ENCODE measurements at places on chromosomes 6 and 20. TPM values are rescaled to one million over a fixed set of nuclear protein-coding genes. Genes with fewer than 3 reads are reported as not detected.

DNA sequence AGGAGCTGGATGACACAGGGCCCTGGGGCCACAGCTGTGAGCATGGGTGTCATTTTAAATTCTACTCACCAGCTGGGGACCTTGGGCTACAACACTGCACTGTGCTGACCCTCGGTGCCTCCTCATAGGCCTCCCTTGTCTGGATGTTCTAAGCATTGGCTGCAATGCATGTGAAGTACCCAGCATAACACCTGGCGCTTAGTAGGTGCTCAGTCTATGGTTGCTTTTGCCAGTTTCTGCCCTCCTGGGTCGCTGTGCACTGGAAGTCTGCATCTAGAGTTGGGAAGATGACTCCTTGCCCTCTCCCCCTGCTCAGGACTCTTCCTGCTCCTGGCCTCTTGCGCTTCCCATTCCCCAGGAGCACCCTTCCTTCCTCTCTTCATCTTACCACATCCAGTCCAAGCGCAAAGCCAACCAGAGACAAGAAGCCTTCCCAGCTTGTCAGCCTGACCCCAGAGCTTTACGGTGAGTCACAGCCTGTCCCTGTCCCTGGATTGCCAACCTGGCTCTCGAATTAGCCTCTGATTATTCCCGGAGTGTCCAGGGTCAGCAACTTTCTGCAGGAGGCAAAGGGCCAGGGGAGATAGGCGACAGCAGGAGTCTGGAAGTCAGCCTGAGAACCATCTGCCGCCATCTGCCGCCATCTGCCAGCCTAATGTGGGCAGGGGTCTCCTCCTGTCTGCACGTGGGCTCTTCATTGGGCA, 8.8 kb downstream of the SLC13A3 start:
- DNase-seq: no peak

DNA sequence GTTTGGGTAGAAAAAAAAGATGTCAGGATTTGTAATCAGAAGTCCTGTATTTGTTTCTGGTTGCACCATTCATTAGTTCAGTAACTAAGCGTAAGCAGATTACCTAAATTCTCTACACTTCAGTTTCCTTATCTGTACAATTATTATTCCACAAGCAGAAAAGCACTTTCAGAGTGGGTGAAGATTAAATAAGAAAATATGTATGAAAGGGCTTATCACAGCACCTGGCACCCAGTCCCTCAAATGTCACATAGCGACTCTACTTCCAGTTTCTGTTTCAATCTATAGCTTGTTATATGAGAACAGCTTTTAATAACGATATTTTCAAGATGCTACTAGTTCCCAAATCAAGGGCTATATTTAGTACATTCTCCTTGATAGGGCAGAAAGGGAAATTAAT, 31.4 kb downstream of the RGS17 start:
- no peak for DNase-seq

Gene SAMD5
- 24.0 TPM for total RNA-seq

Gene CST4
- total RNA-seq: not detected

GRCh38 chr6:15901141-15902115, 227.5 kb upstream of the MYLIP start:
- no peak for DNase-seq

DNA sequence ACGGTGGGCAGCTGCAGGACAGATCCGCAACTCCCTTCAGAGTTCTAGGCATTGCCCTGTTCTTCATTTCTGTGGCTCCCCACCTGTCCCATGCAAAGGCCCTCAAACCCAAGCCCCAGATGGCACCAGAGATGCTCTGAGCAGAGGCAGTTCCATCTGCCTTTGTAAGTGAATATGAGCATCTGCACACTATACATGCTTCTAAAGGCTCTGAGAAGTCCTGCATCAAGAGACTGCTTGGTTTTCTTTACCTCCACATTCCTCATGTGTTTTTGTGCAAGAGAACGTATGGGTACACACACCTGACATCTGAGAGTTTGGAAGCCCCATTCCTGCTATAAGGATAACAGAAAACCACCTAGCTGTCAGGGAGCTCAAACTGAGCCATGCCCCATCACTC, 14.4 kb upstream of the CST7 start:
- DNase-seq: no peak

Gene MYL9
- total RNA-seq: 31.0 TPM

Gene ADAM33
- total RNA-seq: 0.47 TPM

GRCh38 chr20:39259010-39259803, 297.1 kb downstream of the DHX35 start:
- DNase-seq: no peak

GRCh38 chr6:134097114-134097707, 44.8 kb upstream of the SLC2A12 start:
- peak; percentile 59 for DNase-seq

DNA sequence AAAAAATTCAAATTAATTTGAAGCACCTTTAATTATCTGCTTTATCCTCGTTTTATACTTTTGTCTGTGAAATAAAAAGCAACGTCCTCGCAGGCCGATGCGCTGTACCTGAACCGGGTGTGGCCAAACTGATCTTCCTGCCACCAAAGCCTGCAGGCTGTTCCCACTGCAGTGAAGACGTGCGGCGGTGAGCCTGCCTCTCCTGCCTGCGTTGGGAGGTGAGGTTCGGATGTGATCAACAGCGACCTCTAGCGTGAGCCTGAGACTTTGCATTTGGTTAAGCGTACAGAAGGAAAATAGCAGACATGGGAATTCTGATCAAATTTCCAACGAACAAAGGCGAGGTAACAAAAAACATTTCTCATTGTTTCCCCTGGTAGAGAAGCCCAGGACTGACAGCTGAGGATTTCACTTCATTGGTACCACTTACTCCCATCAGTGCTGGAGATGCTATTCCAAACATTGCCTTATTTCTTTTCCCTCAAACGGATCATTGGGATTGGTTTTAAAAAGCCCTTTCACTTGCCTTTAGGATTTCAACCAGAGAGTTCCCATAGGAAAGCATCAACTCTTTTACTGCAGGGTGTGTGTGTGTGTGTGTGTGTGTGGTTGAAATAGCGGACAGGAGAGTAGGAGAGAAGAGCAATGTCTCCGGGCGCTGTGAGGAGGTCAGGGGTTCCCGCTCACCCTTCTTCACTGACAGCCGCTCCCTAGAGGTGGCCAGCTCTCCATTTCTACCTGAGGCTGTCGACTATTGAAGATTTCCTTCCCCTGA, 56.6 kb upstream of the CCN6 start:
- DNase-seq: peak; percentile 65

Gene ACTL10
- total RNA-seq: 0.36 TPM

DNA sequence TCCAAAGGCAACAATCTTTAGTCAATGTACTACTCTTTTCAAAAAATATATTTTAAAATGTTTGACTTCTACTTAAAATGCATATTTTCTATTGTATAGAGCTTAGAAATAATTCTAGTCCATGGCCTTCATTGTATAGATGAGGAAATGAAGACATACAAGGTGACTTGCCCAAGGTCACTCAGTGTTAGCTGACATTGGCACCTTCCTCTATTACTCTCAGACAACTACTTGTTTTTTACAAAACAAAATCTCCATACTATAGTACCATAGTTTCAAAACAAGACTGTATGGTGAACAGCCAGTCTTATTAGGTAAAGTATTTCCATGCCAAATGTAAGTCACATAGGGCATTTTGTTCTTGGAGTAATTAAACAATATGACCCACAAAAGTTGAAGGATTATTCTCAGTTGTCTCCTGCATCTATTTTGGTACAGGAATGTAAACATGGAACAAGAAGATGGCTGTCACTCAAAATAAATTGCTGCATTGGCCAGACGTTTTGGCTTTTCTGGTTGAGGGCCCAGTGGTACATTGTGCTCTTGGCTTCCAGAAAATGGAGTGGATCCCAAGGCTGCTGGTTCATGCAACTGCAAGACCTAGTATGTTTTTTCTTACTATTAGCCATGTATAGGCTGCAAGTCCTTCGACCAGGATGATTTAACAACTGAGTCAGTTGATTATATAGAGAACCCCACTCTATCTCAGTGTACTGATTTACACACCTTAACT, 54.3 kb upstream of the NOX3 start:
- no peak for DNase-seq

DNA sequence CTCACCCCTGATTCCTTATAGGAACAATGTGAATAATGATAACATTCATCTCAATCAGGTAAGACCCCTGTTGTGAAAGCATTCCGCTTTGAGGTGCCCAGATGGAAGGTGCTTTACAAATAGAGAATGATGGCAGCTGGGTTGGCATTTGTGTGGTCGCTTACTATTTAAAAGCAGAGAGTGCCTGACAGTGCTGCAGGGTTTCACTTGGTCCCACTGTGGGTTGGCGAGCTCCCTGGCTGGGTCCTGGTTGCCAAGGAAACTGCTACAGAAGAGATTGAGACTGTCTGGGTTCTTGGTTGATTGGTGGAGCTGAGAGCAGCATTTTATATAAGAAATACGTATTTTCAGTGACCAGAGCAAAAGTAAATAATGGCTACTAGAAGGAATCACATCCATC, 207.2 kb upstream of the KCNQ5 start:
- no peak for DNase-seq

- no peak for DNase-seq
These were observed 5.6 kb upstream of the SLC17A9 start for GRCh38 chr20:62946918-62947317.

DNA sequence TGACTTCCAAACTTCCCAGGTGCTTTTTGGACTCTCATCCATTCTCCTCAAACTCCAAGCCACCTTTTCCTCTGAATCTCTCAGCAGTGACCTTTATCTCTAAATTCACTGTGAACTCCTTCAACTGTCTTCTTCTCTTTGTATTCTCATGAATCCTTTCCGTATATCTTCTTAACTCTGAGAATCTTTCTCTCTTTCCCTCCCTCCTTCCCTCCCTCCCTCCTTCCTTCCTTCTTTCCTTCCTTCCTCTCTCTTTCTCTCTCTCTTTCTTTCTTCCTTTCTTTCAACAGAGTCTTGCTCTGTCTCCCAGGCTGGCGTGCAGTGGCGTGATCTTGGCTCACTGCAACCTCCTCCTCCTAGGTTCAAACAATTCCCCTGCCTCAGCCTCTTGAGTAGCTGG, 4.3 kb upstream of the PRELID3B start:
- DNase-seq: no peak

DNA sequence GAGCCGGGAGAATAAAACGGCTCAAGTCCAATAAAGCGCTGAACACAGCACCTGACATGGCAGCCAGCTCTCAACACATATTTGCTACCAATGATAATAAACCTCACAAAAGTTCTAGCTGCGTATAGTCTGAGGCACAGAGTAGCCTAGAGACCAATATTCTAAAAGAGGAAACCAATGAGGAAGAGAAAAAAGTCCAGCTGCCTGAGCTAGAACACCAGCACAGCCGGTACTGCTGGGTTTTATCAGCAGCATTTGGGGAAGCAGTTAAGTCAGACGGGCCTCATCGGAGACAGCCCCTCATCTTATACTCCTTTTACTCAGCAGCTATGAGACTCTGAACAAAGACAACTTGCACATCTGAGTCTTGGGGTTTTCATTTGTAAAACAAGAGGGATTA, 2.4 kb upstream of the RTF2 start:
- no peak for DNase-seq
